ENCODE measurements at places on chromosomes 6 and 20. TPM values are rescaled to one million over a fixed set of nuclear protein-coding genes. Genes with fewer than 3 reads are reported as not detected.

TMEM200A gene
- not detected for total RNA-seq

GRCh38 chr6:54463354-54464024 lies 155.2 kb downstream of the TINAG start:
- H3K4me1 ChIP-seq, result no peaks in the 10 kb centered on the region
- H3K27ac ChIP-seq, result no peak overlapping the region
- no peak overlapping the region for H3K4me3 ChIP-seq
- no peak for DNase-seq

- no peaks in the 10 kb centered on the region for H3K36me3 ChIP-seq
- no peaks in the 10 kb centered on the region for H3K27me3 ChIP-seq
- no peaks in the 10 kb centered on the region for H3K4me1 ChIP-seq
Measured at GRCh38 chr6:143619824-143620401, 57.9 kb upstream of the PHACTR2 start.

DNA sequence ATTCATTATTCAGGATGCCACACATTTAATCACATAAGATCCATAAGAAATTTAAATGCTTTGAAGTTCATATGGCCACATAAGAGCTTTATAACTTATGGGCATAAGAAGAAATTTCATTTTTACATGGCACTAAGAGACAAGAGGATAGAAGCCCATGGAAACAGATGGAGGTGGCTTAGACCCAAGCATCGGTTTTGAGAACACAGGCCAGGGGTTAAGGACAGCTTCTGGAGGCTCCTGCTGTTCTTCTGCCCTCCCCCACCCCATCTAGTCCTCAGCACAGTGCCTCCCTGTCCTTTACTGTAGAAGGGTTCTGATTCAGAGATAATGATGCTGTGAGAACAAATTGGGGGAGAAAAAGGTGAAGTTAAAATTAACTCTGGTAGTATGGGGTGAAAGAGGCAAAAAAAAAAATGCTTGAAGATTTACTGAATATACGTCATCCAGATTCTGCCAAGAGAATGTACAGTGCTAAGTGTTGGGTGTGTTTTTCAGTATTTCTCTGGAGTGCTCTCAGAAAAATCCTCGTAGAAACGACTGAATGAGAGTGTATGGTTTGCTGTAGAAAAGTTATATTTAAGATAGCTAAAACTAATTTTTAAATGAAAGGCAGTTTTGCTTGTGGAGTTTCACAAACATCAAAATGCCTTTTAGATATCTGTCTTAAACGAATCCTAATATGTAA lies 539.7 kb downstream of the QKI start:
- no peaks in the 10 kb centered on the region for H3K36me3 ChIP-seq
- DNase-seq, result no peak
- no peaks in the 10 kb centered on the region for H3K4me1 ChIP-seq

DNA sequence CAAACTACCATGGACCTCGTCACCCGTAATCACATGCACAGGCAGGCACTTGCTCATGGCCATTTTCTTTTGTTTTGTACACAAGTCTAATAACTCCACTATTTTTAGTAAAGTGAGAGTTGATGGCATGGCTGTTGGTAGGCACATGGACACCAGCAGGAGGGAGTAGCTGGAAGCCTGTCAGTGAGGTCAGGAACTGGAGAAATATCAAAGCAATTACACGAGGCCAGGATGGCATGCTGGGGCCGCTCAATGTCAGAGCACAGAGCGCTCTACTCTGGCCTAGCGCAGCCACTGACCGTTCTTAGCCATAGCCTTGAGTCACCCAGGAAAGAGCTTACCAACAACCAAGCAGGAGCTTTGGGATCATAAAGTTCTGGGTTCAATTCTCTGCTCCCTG lies 36.1 kb upstream of the GTSF1L start:
- DNase-seq, result no peak
- no peaks in the 10 kb centered on the region for H3K27me3 ChIP-seq
- no peaks in the 10 kb centered on the region for H3K36me3 ChIP-seq
- H3K4me3 ChIP-seq, result no peak overlapping the region
- no peak overlapping the region for H3K27ac ChIP-seq
- peaks cover 1% of the 10 kb centered on the region for H3K4me1 ChIP-seq

GRCh38 chr6:170224694-170225660 lies 65.9 kb downstream of the DLL1 start:
- H3K27ac ChIP-seq, result no peak overlapping the region
- no peak overlapping the region for H3K4me3 ChIP-seq
- H3K4me1 ChIP-seq, result no peaks in the 10 kb centered on the region

DNA sequence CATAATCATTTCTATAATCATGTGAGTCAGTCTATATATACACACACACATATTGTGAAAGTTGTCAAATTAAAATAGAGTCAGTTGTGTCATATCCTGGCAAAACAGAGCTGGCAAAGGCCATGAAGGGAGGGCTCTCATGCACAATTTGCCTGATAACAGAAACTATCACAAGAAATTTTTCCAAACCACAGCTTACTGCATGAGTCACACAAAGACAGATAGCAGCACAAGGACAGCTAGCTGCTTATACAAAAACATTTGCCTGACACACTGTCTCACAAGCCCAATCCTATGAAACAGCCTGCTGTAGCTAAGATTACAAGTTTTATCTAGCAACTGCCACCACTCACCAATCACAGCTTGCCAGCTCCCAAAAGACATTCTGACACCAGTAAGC lies 848.5 kb upstream of the MAN1A1 start:
- no peak overlapping the region for H3K4me3 ChIP-seq
- H3K36me3 ChIP-seq, result no peaks in the 10 kb centered on the region
- peak; percentile 52 for DNase-seq

MAPK13 gene
- 146 TPM for total RNA-seq

GRCh38 chr6:81636930-81637568 lies 115.4 kb downstream of the TENT5A start:
- DNase-seq, result no peak
- H3K27me3 ChIP-seq, result no peaks in the 10 kb centered on the region
- H3K36me3 ChIP-seq, result no peaks in the 10 kb centered on the region
- peaks cover 18% of the 10 kb centered on the region for H3K4me1 ChIP-seq
- no peak overlapping the region for H3K27ac ChIP-seq

GRCh38 chr6:91020744-91021143 lies 433.9 kb upstream of the MAP3K7 start:
- no peak for DNase-seq
- no peak overlapping the region for H3K4me3 ChIP-seq
- no peaks in the 10 kb centered on the region for H3K27me3 ChIP-seq
- no peaks in the 10 kb centered on the region for H3K36me3 ChIP-seq
- no peak overlapping the region for H3K27ac ChIP-seq

DNA sequence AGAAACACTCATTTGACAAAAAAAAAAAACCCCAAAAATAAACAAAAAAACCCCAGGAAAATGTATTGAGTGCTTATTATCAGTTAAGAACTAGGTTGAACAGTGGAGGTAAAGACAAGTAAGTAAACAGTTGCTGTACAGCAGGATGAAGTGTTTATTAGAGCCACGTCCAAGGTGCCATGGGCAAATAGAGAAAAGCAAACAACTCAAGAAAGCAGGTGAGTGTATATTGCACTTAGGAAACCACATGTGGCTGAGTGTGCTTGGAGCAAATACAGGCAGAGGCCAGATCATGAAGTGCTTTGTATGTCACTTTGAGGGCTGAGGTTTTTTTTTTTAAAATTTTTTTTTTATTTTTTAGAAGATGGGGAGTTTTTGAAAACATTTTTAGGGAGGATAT lies 98.3 kb downstream of the MACROD2 start:
- no peak overlapping the region for H3K4me3 ChIP-seq
- no peaks in the 10 kb centered on the region for H3K36me3 ChIP-seq
- H3K27me3 ChIP-seq, result no peaks in the 10 kb centered on the region
- H3K27ac ChIP-seq, result no peak overlapping the region
- no peaks in the 10 kb centered on the region for H3K4me1 ChIP-seq

COL11A2 gene
- total RNA-seq, result 2.2 TPM

DNA sequence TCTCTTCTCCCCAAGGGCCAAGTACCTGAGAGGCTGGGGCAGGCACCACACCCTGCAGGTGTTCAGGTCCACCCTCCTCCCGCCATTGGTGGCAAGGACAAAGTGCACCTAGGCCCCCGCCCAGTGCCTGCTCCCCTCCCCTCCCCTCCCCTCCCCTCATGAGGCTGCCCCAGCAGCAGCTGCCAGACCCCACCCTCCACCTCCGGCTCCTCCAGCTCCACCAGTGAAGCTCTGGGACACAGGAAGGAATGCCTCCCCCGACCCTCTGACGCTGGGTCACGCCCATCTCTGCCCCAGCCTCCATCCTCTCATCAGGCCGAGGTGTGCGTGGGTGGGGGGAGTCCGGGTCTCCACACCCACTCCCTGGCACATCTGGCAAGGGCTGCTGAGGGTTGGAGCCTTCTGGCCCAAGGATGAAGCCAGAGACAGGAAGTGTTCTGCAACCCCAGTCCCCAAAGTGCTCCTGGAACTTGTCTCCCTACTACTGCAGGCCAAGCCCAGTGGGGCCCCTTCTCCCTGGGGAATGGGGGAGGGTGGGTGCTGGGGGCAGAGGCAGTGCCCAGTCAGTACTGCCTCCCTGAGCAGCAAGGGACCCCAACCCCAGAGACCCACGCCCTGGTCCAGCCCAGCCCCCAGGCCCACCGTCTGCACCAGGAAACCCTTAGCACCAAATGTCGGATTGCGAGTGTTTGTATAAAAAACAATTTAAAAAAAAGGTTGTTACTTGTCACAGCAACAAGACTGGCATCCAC lies 1.6 kb upstream of the UCKL1 start:
- peak overlapping the region; percentile 65 for H3K27ac ChIP-seq
- peak overlapping the region; percentile 74 for H3K4me3 ChIP-seq
- no peaks in the 10 kb centered on the region for H3K36me3 ChIP-seq
- no peaks in the 10 kb centered on the region for H3K27me3 ChIP-seq

DNA sequence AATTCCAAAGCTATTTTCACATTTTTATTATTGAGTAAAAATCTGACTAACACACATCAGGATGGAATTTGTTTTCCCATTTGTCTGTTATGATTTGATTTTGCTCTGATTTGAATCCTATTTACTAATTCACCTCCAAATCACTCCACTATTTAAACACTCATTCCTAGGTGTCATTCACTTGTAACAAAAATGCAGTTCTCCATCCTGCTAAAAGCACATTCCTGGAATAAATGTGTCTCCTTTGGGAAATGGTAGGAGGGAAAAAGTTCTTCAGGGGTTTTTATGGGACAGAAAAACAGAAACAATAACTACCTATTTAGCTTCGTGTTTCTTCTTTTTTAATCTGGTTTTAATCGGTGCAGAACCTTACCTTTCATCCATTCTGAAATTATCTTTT lies 494.1 kb upstream of the CITED2 start:
- DNase-seq, result no peak
- no peak overlapping the region for H3K4me3 ChIP-seq
- no peaks in the 10 kb centered on the region for H3K4me1 ChIP-seq
- H3K36me3 ChIP-seq, result no peaks in the 10 kb centered on the region

DNA sequence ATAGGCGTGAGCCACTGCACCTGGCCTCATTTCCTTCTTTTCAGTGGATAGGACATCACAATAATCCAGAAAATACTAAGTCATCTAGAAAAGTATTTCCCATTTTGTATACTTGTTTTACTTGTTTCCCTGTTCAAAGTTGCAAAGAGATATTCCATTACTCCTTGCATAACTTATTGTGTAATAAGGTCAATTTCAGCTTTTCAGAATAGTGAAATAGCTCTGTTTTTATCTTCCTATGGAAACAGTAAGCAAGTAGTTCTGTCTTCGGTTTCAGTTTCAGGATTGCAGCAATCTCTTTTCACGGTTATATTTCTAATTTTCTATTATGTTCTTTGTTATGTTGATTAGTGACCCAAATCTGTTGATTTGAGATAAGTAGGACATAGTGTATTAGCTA lies 6.0 kb downstream of the STX11 start:
- peaks cover 12% of the 10 kb centered on the region for H3K4me1 ChIP-seq
- H3K4me3 ChIP-seq, result no peak overlapping the region
- H3K27me3 ChIP-seq, result no peaks in the 10 kb centered on the region
- H3K36me3 ChIP-seq, result no peaks in the 10 kb centered on the region
- DNase-seq, result peak; percentile 49

PDE7B gene
- total RNA-seq, result not detected

DNA sequence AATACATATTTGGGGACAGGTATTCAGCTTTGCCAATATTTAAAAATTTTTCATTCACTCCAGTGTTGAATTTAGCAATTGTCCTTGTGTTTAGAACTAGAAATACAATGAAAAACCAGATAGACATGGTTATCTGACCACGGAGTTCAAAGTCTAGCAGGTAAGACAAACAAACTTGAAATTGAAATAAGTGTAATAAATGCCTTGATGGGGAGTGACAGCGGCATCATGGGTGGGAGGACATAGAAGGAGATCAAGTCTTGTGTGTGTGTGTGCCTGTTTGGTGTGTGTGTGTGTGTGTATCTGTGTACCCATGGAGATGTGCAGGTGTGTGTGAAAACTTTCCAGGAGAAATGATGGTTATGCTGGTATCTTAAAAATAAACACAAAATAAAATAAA lies 750.0 kb upstream of the CITED2 start:
- H3K4me3 ChIP-seq, result no peak overlapping the region
- DNase-seq, result no peak
- no peak overlapping the region for H3K27ac ChIP-seq
- no peaks in the 10 kb centered on the region for H3K27me3 ChIP-seq
- H3K36me3 ChIP-seq, result no peaks in the 10 kb centered on the region

DNA sequence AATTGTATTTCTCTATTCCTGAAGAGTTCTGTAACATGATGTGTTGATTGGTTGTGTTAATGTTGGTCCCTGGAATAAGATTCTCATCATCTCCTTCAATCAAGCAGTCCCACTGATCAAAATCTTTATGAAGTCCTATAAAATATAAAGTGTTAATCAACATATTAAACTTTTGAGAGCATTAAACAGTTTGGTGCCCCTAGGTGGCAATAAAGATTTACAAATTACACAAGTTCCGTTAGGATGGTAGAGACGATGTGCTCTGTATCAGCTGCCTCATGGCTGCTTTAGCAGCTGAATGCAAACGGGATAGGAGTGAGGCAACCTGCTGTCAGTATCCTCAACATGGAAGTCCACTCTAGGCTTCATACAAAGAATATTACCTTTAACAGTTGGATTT lies 16.9 kb downstream of the TDRD6 start:
- no peak overlapping the region for H3K27ac ChIP-seq
- peak; percentile 49 for DNase-seq
- H3K36me3 ChIP-seq, result no peaks in the 10 kb centered on the region
- peaks cover 12% of the 10 kb centered on the region for H3K4me1 ChIP-seq
- no peak overlapping the region for H3K4me3 ChIP-seq

DNA sequence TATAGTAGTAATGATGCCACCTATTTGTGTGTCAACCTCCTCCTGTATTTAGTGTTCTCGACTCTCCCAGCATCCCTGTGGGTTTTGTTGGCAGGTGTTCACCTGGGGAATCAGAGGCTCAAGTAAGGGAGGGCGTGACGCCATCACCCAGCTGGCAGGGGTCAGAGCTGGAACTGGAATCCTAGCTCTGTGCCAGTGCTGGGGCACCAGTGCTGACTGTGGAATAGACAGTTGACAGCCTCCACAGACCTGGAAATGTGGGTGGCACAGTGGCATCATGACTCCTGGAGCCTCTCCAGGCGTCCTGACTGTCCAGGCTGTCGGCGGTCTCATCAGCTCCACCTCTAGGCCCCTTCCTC lies 102.8 kb downstream of the SYCP2 start:
- peaks cover 73% of the 10 kb centered on the region for H3K4me1 ChIP-seq
- no peaks in the 10 kb centered on the region for H3K36me3 ChIP-seq
- DNase-seq, result no peak
